ENCODE measurements at places on chromosomes 7 and 10. TPM values are rescaled to one million over a fixed set of nuclear protein-coding genes. Genes with fewer than 3 reads are reported as not detected.

Gene GPR15LG
- not detected for total RNA-seq

Gene TFAM
- 39.4 TPM for total RNA-seq

Gene MYL10
- not detected for total RNA-seq

Gene ZNF853
- 7.9 TPM for total RNA-seq

Gene AGR2
- not detected for total RNA-seq

GRCh38 chr7:106466867-106467266 is 182.1 kb upstream of the NAMPT start:
- H3K36me3 ChIP-seq, result no peaks in the 10 kb centered on the region
- DNase-seq, result no peak
- H3K27me3 ChIP-seq, result peaks cover 2% of the 10 kb centered on the region
- H3K27ac ChIP-seq, result no peak overlapping the region

DNA sequence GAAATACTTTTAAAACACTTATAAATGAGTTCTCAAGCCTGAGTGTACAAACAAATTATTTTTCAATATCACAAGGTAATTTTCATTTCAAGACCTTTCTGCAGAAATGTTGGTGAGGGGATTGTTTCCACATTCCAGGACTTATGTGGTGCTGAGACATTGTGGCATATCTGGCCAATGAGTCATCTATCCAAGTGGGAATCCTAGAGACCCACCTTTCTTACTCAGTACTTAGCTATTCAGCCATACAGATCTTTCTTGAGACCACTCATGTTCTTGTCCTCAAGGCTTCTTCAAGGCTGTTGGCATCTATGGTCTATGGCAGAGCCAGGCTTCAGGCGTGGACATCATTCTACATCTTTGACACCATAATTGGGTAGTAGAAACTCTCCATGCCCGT is 225.4 kb downstream of the DKK1 start:
- no peak overlapping the region for H3K27ac ChIP-seq
- no peak for DNase-seq

DNA sequence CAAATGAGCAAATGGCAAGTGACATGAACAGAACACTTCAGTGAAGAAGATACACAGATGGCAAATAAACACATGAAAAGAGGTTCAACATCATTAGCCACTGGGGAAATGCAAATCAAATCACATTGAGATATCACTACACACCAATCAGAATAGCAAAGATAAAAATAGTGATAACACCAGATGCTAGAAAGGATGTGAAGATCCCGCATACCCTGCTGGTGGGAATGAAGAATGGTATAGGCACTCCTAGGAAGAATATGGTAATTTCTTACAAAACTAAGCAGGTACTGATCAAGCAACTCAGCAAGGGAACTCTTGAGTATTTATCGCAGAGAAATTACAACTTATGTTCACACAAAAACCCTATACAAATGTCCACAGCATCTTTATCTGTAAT is 11.2 kb downstream of the LAMB4 start:
- no peaks in the 10 kb centered on the region for H3K36me3 ChIP-seq
- peaks cover 8% of the 10 kb centered on the region for H3K4me1 ChIP-seq
- no peak for DNase-seq
- no peaks in the 10 kb centered on the region for H3K27me3 ChIP-seq
- H3K27ac ChIP-seq, result no peak overlapping the region

DNA sequence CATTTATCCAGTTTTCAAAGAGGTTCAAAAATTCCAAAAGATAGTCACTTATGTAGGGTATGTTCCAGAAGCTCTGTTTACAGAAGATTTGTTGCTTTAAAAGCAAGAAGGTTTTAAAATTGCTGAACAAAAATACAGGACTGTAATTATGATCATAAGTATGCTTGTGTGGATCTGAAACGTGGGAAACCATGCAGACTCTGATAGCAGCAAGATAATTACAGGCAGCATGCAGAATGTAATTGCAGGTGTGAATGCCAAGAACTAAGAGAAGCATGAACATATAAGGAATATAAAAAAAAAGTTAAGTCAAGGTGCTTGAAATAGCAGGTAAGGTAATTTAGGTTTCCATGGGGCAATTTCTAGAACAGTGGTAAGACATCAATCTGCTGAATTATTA is 405.7 kb downstream of the ARL4A start:
- H3K27me3 ChIP-seq, result peaks cover 1% of the 10 kb centered on the region
- DNase-seq, result no peak
- peak overlapping the region; percentile 84 for H3K27ac ChIP-seq
- no peaks in the 10 kb centered on the region for H3K36me3 ChIP-seq
- peak overlapping the region; percentile 49 for H3K4me3 ChIP-seq

GRCh38 chr10:62196528-62196927 is 72.1 kb downstream of the RTKN2 start:
- H3K36me3 ChIP-seq, result no peaks in the 10 kb centered on the region
- no peak overlapping the region for H3K4me3 ChIP-seq
- no peaks in the 10 kb centered on the region for H3K27me3 ChIP-seq

- no peaks in the 10 kb centered on the region for H3K27me3 ChIP-seq
- H3K36me3 ChIP-seq, result no peaks in the 10 kb centered on the region
- H3K27ac ChIP-seq, result peak overlapping the region; percentile 2
- peaks cover 4% of the 10 kb centered on the region for H3K4me1 ChIP-seq
- no peak for DNase-seq
These were observed 733 bp downstream of the HIBADH start for GRCh38 chr7:27661811-27662489.

- H3K27me3 ChIP-seq, result peaks cover 2% of the 10 kb centered on the region
- no peaks in the 10 kb centered on the region for H3K4me1 ChIP-seq
- H3K27ac ChIP-seq, result no peak overlapping the region
These were observed 58.5 kb upstream of the SLC35B4 start for GRCh38 chr7:134375206-134375605.

Measured in endothelial cell (in vitro differentiated cells).